ENCODE measurements at places on chromosomes 1 and 21.

DNA sequence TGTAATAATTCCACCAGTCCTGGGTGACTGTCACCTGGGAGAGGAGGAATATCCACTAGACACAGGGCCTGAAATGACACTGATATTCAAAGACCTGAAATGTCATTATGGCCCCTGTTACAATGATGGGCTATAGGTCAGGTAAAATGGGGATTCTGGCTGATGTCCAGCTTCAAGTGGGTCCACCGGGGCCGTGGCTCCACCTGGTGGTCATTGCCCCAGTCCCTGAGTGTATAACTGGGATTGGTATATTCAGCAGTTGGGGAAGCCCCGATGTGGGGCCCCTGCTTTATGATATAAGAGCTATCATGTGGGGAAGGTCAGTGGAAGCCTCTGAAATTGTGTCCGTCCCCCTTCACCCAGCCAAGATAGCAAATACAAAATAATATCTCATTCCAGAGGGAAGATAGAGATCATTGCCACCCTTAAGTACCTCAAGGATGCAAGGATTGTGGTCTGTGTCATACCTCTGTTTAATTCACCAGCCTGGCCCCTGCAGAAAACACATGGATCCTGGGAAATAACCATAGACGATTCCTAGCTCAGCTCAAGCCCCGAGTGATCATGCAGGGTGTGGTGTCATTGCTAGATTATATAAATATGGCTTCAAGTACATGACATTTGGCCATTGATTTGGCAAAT, 19.4 kb downstream of the PLEKHO1 start:
- no peak overlapping the region for H3K4me3 ChIP-seq
- no peaks in the 10 kb centered on the region for H3K36me3 ChIP-seq
- no peak overlapping the region for H3K27ac ChIP-seq
- DNase-seq: peak; percentile 68
- no peaks in the 10 kb centered on the region for H3K27me3 ChIP-seq

DNA sequence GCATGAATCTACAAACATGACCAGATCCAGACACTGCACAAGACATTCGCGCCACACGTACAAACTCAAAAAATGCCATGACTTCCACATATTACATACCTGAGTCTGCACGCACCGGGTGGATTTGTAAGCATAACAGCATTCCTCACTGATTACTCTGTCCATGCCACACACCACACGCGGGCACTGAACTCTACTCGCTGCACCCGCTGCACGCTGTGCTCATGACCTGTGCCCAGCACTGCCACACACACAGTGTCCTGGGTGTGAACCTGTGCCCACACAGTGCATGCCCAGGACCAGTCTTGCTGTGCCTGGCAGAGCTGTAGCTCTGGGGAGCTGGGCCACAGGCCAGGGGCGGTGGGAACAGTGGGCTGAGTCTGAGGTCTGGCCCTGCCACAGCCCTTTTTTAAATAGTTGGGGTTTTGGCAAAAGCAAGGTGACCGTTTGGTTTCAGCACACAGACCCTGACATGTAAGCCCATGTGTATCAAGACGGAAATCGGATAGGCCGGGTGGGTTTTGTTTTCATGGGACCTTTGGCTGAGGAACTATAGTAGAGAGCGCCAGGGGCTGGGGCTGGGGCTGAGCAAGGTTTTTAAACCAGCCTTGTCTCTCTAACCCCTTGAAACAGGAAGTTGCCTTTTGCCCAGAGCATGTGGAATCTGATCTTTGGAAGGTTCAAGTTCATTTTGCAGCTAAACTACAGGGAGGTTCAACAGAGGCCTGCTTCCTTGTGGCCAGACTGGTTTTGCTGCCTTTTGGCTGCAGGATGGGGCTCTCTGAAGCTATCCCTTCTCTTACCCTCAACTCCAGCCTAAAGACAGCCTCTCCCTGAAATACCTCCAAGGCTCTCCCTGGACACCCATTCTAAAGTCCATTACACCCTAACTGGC, 12.3 kb upstream of the GOLT1A start:
- DNase-seq: peak; percentile 72
- no peaks in the 10 kb centered on the region for H3K27me3 ChIP-seq
- no peak overlapping the region for H3K27ac ChIP-seq
- no peak overlapping the region for H3K4me3 ChIP-seq
- H3K4me1 ChIP-seq: no peaks in the 10 kb centered on the region

- no peak overlapping the region for H3K4me3 ChIP-seq
- H3K27me3 ChIP-seq: peaks cover 12% of the 10 kb centered on the region
- H3K36me3 ChIP-seq: no peaks in the 10 kb centered on the region
- H3K27ac ChIP-seq: no peak overlapping the region
Measured at GRCh38 chr1:53465023-53465957, 6.1 kb downstream of the DMRTB1 start.

DNA sequence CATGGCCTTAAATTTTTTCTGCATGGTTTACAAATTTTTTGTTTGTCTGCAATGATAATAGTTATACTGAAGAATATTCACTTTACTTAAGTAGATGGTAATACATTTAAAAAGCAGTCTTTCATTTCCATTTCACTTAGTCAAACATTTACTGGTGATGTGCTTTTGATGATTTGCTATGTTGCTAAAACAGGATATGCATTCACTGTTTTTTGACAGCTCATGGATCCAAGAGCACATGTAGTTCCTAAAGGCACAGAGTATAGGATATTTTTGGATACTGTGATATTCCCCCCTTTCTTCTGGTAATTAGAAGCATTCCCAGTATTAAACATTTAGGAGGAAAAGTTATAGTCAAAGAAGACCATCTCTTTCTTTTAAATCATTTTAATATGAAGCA, 45.9 kb downstream of the RAP1A start:
- H3K4me1 ChIP-seq: no peaks in the 10 kb centered on the region
- DNase-seq: no peak
- H3K36me3 ChIP-seq: peaks cover 2% of the 10 kb centered on the region
- H3K4me3 ChIP-seq: no peak overlapping the region
- H3K27ac ChIP-seq: no peak overlapping the region

- H3K27me3 ChIP-seq: no peaks in the 10 kb centered on the region
- H3K36me3 ChIP-seq: peaks cover 52% of the 10 kb centered on the region
- peaks cover under 1% of the 10 kb centered on the region for H3K4me1 ChIP-seq
- no peak overlapping the region for H3K27ac ChIP-seq
- DNase-seq: no peak
Measured at GRCh38 chr1:43446881-43447835, 6.6 kb downstream of the HYI start.

- peak; percentile 15 for DNase-seq
- H3K27ac ChIP-seq: no peak overlapping the region
- H3K4me1 ChIP-seq: no peaks in the 10 kb centered on the region
Measured at GRCh38 chr1:33634806-33635205, 162.4 kb downstream of the ZSCAN20 start.

DNA sequence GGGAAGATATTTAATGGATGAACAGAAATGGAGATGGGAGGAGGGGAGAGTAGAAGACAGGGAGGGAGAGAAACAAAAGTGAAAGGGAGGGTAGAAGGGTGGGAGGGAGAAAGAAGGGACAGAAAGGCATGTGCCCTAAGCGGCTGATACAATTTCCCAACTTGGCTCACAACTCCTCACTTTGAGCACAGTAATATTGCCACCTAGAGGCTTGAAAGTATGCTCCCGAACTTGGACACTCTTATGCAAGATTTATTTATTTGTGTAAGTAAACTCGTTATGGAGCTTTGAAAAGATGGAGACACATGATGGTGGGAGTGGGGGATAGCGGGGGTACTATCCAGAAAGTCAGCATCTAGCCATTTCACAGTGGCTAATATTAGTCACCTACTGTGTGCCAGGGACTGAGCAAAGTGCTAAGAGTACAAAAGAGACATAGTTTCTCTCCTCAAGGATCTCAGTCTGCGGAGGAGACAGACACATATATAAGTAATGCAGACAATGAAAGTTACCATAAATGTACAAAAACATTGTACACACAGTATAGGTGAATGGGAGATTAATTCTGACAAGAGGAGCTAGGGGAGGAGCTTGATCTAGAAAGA, 189.7 kb downstream of the SEC16B start:
- no peak overlapping the region for H3K27ac ChIP-seq
- DNase-seq: peak; percentile 78
- peaks cover 2% of the 10 kb centered on the region for H3K27me3 ChIP-seq
- H3K4me3 ChIP-seq: no peak overlapping the region
- no peaks in the 10 kb centered on the region for H3K36me3 ChIP-seq

DNA sequence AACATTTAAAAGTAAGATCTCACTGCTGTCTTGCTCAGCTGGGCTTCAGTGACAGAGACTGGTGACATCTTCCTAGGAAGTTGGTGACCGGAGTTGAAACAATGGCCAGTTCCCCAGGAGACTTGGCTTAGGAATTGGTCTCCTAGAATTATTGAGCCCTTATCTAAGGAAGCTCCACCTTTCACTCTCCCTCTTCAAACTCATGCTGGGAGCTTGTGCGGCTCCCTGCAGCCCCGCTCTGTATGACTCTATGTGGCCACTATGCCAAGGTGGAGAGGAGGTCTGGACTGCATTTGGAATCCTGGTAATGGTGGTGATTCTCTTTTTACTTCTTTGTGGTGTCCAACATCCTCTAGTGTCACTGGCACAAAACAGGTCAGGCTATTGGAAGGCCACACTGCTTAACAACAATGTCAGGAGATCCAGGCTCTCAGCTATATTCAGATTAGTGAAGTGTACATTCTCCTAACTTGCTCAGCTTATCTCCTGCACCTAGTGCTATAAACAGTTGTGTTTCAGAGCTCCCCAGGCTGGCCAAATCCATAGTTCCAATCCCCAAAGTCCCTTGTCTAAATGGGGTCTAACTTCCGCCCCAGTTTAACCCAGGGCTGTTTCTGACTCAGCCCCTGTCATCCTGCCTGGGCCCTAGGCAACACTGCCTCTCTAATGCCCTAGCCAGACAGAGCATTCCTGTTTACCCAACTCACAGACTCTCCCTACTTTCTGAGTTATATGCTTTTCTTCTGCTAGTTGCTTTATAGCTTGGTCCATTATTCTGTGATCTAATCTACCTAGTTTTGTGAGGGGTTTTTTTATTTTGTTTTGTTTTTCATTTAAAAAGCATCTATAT, 18.3 kb downstream of the ATP2B4 start:
- peak overlapping the region; percentile 79 for H3K27ac ChIP-seq
- no peaks in the 10 kb centered on the region for H3K27me3 ChIP-seq
- H3K4me3 ChIP-seq: no peak overlapping the region

- no peaks in the 10 kb centered on the region for H3K27me3 ChIP-seq
- peaks cover 5% of the 10 kb centered on the region for H3K36me3 ChIP-seq
- H3K27ac ChIP-seq: no peak overlapping the region
- H3K4me3 ChIP-seq: no peak overlapping the region
Measured at GRCh38 chr1:214328770-214329469, 48.0 kb downstream of the SMYD2 start.

DNA sequence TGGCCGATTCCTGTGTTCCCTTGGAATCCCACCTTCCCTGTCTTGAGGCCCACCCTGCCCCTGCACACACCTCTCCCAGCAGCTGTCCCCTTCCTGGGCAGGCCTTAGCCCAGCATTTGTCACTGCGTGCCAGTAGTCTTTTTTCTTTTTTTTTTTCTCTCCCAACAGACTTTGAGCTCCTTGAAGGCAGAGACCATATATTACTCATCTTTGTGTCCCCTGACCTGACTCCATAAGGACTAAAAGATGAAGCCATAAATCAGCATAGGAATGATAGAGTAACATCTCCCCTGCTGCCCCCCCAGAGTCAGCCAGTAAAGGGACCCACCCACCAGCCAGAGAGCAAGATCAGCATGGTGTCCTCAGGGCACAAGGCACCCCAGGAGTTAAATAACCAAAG, 27.4 kb downstream of the PIGM start:
- H3K27ac ChIP-seq: no peak overlapping the region
- no peak for DNase-seq
- no peaks in the 10 kb centered on the region for H3K36me3 ChIP-seq
- no peaks in the 10 kb centered on the region for H3K4me1 ChIP-seq
- no peak overlapping the region for H3K4me3 ChIP-seq
- H3K27me3 ChIP-seq: no peaks in the 10 kb centered on the region

GRCh38 chr1:27873671-27874384, 1.5 kb downstream of the THEMIS2 start:
- no peak overlapping the region for H3K4me3 ChIP-seq
- no peak overlapping the region for H3K27ac ChIP-seq
- no peaks in the 10 kb centered on the region for H3K27me3 ChIP-seq
- no peaks in the 10 kb centered on the region for H3K36me3 ChIP-seq
- H3K4me1 ChIP-seq: peaks cover 2% of the 10 kb centered on the region

DNA sequence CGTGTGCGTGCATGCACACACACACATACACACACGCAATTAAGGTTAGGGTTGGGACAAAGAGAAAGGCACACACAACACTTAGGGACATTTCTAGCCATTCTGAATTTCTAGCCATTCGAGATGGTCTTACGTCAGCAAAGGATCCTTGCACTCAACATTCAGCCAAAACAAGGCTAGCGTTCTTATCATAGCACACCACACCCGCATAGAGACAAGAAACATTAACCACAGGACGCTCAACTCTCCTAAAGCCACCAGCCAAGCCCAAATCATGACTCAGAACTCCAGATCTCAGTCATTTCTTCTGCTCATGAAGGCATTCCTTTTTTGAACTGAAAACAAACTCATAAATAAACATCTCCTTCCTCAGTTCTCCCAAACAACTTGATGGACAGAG, 106.8 kb downstream of the LMO4 start:
- DNase-seq: peak; percentile 14
- no peaks in the 10 kb centered on the region for H3K4me1 ChIP-seq
- H3K4me3 ChIP-seq: no peak overlapping the region
- no peaks in the 10 kb centered on the region for H3K36me3 ChIP-seq

GRCh38 chr1:180185281-180185680, 30.6 kb downstream of the QSOX1 start:
- H3K27me3 ChIP-seq: no peaks in the 10 kb centered on the region
- no peak for DNase-seq
- H3K27ac ChIP-seq: no peak overlapping the region
- H3K4me3 ChIP-seq: no peak overlapping the region

DNA sequence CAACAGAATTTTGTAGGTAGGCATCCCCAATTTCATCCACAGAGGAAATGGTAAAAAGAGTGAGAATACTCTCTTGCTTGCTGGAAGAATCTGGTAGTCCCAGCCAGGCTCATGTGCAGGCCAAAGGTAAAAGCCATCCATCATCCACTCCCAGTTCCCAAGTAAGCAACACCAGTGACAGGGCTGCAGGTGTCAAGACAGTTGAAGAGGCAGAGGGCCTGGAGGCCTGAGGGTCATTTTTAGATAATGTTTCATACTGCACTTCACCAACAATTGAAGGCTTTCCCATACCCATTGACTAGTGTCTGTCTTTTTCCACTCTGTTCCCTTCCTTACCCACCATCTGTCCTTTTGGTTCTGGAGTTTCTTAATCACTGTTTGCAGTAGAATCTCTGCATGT, 141.7 kb upstream of the L1TD1 start:
- H3K4me1 ChIP-seq: no peaks in the 10 kb centered on the region
- no peaks in the 10 kb centered on the region for H3K27me3 ChIP-seq
- DNase-seq: no peak
- no peaks in the 10 kb centered on the region for H3K36me3 ChIP-seq
- H3K4me3 ChIP-seq: no peak overlapping the region

DNA sequence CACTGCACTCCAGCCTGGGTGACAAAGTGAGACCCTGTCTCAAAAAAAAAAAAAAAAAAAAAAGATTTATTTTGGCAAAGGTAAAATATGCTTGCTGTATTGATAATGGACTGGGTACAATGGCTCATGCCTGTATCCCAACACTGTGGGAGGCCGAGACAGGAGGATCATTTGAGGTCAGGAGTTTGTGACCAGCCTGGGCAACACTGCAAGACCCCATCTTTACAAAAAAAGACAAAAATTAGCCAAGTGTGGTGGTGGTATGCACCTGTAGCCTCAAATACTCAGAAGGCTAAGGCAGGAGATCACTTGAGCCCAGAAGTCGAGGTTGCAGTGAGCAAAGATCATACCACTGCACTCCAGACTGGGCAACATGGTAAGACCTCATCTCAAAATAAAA, 6.3 kb downstream of the SF3A3 start:
- H3K36me3 ChIP-seq: peaks cover 23% of the 10 kb centered on the region
- no peak overlapping the region for H3K27ac ChIP-seq
- DNase-seq: no peak
- H3K4me1 ChIP-seq: no peaks in the 10 kb centered on the region
- no peaks in the 10 kb centered on the region for H3K27me3 ChIP-seq
